ENCODE measurements at places on chromosomes 4 and X.

DNA sequence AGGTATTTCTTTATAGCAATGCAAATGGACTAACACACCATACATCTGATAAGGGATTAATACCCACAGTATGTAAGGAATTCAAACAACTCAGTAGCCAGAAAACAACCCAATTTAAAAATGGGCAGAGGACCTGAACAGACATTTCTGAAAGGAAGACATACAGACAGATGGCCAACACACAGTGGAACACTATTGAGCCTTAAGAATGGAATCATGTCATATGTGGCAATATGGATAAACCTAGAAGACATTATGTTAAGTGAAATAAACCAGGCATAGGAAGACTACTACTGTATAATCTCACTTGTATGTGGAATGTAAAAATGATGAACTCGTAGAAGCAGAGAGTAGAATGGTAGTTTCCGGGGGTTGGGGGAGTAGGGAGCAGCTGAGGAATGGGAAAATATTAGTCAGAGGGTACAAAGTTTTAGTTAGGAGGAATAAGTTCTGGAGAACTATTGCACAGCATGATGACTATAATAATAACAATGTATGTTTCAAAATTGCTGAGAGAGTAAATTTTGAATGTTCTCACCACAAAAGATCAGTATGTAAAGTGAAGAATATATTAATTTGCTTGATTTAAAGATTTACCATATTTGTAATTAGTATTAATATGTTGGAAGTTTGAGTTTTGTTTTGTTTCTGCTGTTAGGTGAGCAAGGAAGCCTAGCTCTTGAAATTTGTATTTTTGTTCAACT, 25.2 kb downstream of the WDR44 start:
- DNase-seq, result no peak

- no peak for DNase-seq
These were observed 15.2 kb downstream of the HSD17B11 start for GRCh38 chr4:87375719-87376291.

DNA sequence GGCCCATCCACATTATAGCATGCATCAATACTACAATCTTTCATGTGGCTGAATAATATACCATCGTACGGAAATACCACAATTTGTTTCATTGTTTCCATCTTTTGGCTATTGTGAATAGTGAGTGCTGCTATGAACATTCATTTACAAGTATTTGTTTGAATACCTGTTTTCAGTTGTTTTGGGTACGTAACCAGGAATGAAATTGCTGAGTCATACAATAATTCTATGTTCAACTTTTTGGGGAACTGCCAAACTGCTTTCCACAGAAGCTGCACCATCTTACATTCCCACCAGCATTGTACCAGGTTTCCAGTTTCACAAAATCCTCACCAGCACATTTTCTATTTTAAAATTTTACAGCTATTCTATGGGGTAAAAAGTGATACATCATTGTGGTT, 28.5 kb upstream of the MANBA start:
- DNase-seq, result no peak

DNA sequence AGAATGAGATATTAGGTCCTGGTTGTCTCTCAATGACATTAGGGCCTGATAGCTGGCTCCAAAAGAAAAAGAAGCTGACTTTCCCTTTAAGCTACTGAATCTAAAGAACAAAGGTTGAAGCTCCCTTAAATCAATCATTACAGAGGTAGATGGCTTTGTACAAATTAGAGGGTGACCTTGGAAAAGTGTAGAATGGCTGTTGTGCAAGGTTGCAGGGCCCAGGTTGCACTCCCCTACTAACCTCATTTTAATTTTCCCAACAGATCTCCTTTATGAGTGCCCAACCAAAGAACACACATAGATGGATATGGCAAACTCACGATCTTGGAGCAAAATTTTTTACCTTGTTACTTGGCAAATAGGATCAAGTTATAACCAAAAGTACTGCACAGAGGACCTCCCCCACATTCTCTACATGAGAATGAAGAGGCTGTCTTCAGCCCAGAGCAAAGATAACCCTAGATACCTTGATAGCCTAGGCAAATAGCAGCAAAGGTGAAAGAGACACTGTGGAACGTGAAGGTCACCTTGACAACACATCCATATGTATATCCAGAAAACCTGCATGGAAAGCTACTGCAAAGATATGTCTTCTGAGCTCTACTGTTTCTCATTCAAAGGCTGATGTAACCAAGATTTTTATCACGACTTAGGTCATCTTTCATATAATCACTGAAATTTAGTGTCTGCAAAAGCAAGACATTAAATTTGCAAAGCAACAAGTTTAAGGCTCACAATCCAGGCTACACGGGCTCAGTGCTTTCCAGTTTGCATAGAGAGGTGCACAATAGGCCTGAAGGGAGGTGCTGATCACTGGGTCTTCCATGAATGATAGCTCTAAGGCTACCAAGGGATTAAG, 23.0 kb downstream of the KLB start:
- no peak for DNase-seq

DNA sequence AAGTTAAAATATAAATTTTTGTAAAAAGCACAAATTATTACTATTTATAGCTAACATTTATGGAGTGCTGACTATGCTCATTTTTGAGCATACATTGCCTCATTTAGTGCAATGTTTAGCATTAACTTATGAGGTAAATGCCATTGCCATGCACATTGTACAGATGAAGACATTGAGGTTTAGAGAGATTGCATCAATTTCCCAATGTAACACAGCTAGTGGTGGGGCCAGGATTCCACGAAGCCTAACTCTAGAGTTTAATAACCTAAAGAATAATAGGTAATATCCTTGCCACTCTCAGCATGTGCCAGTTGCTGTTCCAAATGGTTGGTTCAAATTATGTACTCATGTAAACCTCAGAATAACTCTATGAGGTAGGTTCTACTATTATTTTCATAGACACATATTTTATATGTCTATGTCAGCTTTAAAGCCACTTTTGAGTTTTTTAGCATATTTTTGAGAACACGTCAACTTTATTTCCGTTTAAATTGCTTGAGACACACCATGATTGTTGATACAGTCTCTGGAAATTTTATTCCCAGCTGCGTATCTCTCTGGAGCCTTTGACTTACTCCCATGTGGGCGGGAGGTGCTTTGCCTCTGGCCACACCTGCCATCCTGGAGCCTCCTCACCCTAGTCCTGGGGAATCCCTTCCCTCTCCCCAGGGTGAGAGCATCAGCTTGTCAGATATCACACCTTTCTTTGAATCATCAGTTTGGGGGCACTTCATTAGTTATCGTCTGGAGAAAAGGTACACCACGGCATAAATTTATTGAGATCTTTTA, 10.8 kb upstream of the ADH1A start:
- no peak for DNase-seq

DNA sequence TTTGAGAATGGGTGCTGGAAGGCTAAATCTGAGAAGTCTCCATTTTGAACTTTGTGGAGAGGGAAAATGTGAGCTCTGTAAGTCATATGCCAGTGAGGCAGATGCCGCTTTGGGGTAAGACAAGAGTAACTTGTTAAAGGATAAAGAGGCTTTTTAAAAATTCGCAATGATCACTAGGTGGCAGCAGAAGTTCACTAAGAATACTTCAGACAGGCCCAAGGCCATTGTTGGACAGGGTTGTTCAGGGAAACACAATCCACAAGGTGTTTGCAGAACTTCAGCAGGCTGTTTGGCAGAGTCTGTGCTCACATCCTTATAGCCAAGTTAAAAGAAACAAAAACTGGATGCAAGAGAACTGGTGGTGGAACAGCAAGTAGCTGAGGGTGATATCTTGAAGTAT, 13.7 kb upstream of the PIGA start:
- DNase-seq, result no peak

GRCh38 chrX:155225774-155226173, 9.5 kb downstream of the VBP1 start:
- no peak for DNase-seq

- no peak for DNase-seq
These were observed 67.6 kb downstream of the PPP2R2C start for GRCh38 chr4:6404611-6405396.

GRCh38 chr4:36082817-36083216, 161.5 kb downstream of the ARAP2 start:
- no peak for DNase-seq

DNA sequence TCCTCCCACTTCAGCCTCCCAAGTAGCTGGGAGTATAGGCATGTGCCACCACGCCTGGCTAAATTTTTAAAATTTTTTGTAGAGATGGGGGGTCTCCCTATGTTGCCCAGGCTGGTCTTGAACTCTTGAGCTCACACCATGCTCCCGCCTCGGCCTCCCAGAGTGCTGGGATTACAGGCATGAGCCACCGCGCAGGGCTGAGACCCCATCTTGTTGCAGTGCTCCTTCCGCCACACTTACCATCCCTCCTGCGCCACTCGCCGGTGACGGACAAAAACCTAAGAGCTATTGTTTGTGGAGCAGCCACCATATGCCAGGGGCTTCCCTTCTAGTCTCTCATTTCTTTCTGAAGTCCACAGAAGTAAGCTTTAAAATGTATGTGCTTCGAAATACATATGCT, 34.5 kb downstream of the NSG1 start:
- no peak for DNase-seq

GRCh38 chrX:119790977-119791436, 423 bp downstream of the RPL39 start:
- DNase-seq, result no peak

DNA sequence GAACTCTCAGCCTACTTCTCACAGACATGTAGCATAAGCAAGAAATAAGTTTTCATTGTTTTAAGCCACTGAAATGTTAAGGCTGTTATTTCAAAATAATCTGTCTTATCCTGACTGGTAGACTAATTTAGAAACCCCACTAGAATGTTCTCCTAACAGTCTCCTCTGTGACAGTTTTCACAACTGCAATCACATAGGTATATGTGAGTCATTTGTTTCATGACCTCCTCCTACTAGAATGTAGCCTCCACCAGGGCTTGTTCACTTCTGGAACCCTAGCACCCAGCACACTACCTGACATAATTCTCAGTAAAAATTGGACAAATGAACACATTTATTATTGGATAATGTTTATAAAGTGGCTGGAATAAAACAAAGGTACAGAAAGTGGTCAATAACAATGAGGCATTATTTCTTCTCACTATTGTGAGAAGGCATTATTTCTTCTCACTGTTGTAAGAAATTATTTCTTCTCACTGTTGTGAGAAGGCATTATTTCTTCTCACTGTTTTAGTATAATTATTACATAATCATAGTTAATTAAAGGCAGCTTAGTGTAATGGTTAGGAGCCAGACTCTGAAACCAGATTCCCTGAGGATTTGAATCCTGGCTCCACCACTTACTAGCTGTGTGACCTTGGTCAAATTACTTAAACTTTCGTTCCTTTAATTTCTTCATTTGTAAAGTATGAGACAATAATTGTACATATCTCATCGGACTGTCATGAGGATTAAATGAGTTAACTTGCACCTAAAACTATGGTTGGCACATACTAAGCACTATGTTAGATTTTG, 251.5 kb downstream of the RASL11B start:
- no peak for DNase-seq

DNA sequence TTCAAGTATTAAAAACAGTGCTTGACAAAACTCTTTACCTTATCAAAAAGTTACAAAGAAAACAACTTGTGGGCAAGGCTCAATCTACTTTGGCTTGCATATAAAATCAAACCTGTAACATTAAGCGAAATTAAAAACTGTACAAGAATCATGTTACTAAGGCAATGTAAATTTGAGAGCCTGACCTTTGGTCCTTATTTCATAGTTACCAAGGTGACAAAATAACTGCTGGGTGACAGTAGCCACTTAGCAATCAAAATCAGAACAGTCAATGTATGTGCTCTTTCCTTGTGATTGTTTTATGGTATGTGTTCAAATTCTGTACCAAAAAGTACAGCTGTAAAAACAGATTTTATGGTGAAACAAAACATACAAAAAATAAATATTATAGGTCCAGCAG, 204.0 kb downstream of the RASL11B start:
- no peak for DNase-seq

DNA sequence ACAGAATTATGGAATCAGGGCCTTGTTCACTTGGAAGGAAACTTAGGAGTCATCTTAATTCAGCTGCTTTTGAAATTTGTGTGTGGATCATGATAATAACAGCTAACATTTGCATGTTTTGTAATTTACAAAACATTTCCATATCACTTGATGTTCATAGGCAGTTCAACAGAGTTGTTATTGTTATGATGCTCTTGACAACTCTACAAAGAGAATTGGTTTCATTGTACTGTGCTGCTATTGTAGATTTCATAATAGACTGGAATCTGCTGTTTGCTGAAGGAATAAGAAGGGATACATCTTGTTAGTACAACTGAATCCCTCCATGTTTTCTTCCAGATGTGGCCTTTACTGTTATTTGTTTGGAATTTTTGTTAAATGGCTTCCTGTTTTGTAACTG, 83.5 kb downstream of the CNKSR2 start:
- DNase-seq, result no peak

- no peak for DNase-seq
These were observed 109.7 kb downstream of the ZNF827 start for GRCh38 chr4:145828802-145829485.

DNA sequence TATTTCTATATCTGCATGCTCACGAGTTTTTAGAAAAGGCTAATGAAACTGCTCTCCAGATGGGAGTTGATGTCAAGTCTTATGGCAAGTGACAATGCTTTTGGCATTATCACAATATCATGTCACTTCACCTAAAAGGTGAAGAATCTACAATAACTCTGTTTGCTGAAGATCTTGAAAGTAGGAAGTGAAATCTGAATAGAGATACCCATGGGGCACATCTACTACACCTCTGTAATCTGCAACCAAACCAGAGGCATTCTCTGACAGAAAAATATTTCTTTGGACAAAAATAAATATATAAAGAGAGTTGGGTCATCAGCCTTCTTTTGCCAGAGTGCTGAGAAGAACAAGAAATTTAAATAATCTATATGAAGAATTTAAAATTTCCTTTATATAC, 3.9 kb upstream of the VAMP7 start:
- no peak for DNase-seq

DNA sequence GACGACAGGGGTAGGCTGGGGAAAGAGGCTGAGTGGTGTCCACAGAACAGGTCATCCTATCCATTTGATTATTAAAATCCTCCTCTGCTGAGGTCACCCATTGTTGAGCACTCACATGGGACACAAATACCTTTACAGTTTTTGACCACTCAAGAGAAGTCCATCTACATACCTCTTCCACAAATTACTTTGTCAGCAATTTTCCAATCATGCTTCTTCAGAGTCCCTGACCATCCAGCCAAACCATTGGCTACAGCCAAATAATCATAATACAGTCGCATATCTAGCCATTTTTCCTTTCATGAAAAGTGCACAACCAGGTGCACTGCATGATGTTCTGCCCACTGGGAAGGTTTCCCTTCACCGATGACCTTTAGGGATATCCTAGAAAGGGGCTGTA, 407.4 kb downstream of the TEX13C start:
- DNase-seq, result no peak
